ENCODE measurements at places on chromosomes 11 and 22.

GRCh38 chr11:89633135-89633705, 76.9 kb upstream of the TRIM77 start:
- DNase-seq = no peak

DNA sequence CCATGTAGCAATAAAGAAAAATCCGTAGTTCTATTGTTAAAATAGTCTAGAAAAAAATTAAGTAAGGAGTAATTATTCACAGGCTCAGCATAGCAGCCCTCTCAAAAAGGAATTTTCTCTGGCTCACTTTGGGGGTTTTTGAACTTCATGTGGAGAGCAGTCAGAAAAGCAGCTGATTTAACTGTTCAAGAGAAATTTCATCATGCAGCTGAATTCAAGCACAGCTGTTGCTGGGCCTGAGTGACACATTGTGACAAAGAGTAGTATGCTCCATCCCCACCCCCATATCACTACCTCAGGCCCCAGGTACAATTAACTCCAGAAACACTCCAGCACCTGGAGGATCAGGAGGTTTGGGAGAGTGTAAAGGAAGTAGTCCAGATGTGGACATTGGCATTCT, 272.1 kb downstream of the FAM76B start:
- DNase-seq = no peak

DNA sequence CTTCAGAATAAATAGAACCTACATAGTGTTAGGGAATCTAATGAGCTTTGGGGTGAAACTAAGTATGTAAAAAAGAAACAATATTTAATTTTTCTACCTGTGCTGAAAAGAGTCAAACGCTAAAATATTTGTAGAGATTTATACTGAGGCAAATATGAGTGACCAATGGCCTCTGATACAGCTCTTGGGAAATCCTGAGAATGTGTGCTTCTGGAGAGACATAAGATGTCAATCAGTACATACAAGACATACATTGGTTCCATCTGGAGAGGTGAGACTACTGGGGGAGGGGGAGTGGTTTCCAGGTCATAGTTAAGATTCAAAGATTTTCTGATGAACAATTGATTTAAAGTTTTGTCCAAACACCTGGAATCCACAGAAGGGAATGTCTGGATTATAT, 970 bp downstream of the ASRGL1 start:
- DNase-seq = no peak

DNA sequence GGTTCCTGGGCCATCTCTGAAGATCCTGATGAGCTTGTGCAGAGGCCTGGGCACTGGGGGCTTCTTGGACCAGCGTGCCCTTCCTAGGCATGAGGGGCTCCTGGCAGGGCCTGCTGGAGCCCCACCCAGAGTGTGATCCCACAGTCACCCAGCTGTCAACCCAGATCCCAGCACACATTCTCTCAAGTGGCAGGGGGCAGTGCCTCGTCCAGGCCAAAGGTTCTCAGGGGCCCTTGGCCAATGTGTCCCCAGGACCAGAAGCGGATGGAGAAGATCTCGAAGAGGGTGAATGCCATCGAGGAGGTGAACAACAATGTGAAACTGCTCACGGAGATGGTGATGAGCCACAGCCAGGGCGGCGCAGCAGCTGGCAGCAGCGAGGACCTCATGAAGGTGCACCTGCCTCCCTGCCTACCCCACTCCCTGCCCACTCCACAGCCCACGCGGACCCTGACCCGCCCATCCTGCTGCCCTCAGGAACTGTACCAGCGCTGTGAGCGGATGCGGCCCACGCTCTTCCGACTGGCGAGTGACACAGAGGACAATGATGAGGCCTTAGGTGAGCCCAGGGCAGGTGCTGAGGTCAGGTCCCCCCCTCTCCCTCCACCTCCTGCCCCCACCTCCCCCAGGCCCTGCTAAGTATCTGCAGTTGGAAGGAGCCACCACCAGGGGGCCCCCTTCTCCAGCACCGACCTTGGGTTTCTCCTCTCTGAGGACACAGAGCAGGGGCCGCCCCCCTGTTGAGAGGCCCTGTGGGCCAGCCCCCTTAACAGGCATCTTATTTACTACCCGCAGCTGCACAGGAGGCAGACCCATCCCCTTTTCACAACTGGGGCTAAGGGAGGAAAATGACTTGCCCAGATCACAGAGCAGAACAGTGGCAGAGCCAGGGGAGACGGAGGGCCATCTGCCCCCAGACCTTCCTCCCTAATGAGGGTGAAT, 14.7 kb downstream of the GGA1 start:
- DNase-seq = peak; percentile 74

GRCh38 chr11:86818462-86819192, 18.3 kb downstream of the PRSS23 start:
- no peak for DNase-seq

- peak; percentile 88 for DNase-seq
Observed at GRCh38 chr22:37455896-37456295, 28.6 kb upstream of the ELFN2 start.

DNA sequence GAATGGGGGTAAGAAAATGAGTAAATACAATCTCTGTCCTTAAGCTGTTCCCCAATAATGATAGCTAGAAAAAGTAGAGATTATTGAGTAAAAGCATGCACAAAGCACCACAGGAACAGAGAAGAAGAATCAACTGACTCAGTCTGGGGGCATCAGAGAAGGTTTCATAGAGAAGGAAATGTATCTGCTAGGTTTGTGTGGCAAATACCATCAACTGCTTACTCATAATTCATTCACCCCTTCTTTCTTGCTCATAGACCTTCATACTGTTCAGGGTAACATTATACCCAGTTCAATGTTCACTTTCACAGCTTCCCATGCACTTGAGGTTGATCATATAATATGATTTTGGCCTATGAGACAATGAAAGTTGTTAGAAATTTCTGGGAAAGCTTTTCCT, 85.2 kb upstream of the SCUBE2 start:
- no peak for DNase-seq

DNA sequence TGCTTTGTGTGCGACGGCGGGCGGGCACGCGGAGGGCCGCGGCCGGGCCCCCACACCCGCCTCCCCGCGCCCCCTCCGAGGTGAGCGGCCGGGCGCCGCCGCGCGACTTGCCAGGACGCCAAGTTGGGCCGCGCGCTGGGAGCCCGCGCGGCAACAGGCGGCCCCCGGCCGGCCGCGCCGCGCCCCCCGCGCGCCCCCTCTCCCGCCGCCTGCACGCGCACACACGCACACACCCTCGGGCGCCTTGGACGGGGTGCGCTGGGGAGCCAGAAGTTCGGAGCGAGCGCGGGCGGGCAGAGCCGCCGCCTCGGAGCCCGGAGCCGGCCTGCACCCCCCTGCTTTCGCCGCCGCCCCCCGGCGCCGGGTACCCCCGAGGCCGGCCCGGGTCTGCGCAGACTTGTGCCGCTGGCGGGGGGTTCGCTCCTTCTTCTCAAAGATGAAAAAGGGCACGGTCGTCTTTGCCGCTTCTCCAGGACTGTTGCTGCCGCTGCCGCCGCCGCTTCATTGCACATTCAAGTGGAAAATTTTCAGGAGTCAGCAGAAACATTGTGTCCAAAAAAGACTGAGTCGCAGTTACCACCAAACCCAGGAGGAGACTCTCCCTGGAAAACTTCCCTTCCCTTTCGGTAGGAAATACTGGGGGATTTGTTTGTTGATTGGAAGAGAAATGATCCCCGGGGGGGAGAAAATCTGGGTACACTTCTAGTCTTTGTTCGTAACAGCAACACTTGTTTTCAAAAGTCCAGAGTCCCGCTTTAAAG, 895 bp downstream of the TEAD1 start:
- DNase-seq = no peak

GRCh38 chr22:42997582-42998090, 17.3 kb downstream of the PACSIN2 start:
- no peak for DNase-seq

- no peak for DNase-seq
Observed at GRCh38 chr22:23207729-23208393, 27.6 kb downstream of the BCR start.

GRCh38 chr11:68116974-68117373, 4.2 kb downstream of the CHKA start:
- no peak for DNase-seq

DNA sequence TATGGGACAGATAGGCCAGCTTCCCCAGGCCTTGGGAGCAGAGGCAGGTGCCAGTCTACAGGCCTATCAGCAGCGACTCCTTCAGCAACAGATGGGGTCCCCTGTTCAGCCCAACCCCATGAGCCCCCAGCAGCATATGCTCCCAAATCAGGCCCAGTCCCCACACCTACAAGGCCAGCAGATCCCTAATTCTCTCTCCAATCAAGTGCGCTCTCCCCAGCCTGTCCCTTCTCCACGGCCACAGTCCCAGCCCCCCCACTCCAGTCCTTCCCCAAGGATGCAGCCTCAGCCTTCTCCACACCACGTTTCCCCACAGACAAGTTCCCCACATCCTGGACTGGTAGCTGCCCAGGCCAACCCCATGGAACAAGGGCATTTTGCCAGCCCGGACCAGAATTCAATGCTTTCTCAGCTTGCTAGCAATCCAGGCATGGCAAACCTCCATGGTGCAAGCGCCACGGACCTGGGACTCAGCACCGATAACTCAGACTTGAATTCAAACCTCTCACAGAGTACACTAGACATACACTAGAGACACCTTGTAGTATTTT, 26.6 kb upstream of the L3MBTL2 start:
- no peak for DNase-seq

- DNase-seq = no peak
Observed at GRCh38 chr22:42630901-42631602, 9.3 kb downstream of the ATP5MGL start.

DNA sequence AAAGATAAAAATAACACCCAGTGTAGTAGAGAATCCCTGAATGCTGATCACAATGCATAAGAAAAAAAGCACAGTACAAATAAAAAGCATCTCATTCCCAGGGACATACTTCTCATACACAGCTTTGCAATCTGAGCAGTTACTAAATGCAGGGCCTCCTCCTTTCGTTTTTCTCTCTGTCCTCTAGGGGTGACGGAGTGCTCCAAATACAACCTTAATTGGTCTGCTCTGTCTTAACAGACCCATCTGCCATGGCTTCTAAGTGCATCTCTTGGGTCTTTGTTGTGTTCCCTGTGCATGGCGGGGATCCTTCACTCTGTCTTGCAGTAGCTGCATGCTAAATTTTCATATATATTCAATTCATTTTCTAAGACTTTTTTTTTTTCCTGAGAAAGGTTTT, 1114.2 kb upstream of the RAG2 start:
- peak; percentile 32 for DNase-seq

- DNase-seq = no peak
Observed at GRCh38 chr11:132876239-132876638, 656.1 kb downstream of the OPCML start.

GRCh38 chr11:74932797-74933196, 16.1 kb downstream of the XRRA1 start:
- no peak for DNase-seq

DNA sequence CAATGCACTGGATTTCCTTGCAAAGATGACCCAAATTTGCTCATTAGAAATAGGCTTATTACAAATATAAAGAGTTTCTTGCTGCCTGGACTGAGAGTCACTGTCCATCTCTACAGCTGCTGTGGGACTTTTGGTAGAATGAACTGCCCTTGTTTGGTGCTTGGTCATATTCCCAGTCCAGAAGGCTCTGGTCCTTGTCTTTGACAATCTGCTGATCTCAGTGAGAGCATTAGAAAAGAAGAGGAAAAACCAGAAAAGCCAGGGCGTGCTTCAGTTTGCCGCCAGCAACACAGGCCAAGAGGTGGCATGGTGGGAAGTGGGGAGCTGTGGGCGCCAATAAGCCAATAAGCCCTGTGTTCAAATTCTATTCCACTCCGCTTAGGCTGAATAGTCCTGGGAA, 48.2 kb upstream of the PARVA start:
- DNase-seq = no peak

DNA sequence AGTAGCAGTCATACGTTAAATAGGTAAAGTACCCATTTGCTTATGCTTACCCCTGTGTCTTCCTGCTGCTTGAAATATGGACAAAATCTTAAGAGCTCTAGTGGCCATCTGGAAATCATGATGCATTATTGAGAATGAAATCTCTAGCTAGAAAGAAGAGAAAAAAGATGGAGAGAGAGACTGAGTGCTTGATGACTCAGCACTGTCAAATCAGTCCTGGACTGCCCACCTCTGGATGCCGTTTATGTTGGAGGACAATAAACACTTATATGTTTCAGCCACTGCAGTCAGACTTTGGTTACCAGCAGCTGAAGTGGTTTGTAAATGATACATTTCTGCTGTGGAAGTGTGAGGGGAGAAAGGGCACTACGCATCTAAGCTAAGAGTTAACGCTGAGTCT, 3.6 kb downstream of the OR8B4 start:
- no peak for DNase-seq

DNA sequence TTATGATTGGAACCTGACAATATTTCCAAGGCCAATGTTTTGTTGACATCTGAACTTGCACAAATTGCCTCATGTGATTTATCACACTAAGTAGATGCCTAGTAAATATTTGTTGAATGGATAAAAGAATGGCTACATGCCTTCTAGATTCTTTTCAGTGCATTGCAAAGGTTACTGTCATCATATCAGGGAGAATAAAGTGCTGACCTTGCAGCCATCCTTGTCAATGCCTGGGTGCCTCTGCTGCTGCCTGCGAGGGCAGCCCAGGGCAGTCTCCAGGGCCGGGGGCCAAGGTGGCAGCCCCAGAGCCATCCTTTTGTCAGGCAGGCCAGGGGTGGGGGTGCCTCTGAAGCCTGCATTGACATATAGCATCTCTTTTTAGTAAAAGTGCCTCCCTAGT, 325.6 kb upstream of the MTNR1B start:
- DNase-seq = no peak

DNA sequence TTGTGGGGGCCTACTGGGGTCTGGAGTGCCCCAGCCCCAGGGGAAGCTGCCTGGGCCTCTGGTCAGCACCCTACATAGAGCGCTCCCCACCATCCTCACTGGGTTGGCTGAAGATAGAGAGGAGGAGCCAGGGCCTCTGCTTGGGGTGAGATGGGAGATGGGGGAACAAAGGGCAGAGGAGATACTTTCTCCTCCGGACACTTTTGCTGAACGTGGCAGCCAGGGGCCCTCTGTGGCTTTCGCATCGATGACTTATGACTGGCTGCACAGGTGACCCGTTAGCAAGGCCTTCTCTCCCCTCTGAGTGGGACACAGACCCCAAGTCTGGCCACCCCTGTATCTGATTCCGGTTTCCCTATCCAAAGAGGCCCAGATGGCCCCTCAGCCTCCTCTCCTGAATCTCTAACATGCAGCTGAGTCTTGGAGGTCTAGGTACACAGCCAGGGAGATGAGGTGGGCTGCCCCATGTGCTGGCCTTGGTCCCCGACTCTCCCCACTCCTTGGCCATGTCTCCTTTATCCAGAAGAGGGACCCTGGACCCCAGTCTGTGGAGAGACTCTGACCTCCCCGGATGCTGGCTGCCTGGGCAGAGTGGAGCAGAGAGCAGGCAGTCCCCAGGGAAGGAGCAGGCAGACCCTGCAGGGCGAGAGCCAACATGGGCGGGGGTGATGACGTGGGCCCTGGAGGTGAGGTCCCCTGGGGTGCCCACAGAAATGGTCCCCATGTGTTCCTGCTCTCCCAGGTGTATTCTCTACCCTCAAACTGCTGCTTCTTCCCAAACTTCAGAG, 59.3 kb upstream of the NECTIN1 start:
- DNase-seq = no peak

DNA sequence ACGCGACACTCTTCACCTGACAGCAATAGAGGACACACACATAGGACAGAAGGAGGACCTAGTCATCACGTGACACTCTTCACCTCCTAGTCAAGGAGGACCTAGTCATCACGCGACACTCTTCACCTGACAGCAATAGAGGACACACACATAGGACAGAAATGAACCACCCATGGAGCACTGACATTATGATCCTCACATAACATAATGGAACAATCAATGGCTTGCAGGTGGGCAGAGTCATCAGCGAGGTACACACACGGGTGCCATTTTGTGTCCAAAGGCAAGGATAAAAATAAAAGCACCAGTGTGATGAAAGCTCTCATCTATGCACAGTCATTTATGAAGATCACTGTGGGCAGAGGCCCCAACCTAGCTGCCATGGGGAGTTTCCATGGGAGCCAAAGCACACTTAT, 354.7 kb downstream of the LARGE1 start:
- no peak for DNase-seq

All from WERI-Rb-1 (cell line).